Motor neuron (in vitro differentiated cells): ENCODE measurements at places on chromosomes 16 and 17. TPM values are rescaled to one million over a fixed set of nuclear protein-coding genes. Genes with fewer than 3 reads are reported as not detected.

GRCh38 chr16:79792664-79793351 lies 192.3 kb upstream of the MAF start:
- ATAC-seq: no peak

- ATAC-seq: no peak
These were observed 313.7 kb upstream of the CDH5 start for GRCh38 chr16:66052745-66053144.

GRCh38 chr17:81207610-81208581 lies 14.9 kb downstream of the CEP131 start:
- no peak for ATAC-seq

- ATAC-seq: no peak
These were observed 52.0 kb upstream of the CLEC3A start for GRCh38 chr16:77970371-77970770.

DNA sequence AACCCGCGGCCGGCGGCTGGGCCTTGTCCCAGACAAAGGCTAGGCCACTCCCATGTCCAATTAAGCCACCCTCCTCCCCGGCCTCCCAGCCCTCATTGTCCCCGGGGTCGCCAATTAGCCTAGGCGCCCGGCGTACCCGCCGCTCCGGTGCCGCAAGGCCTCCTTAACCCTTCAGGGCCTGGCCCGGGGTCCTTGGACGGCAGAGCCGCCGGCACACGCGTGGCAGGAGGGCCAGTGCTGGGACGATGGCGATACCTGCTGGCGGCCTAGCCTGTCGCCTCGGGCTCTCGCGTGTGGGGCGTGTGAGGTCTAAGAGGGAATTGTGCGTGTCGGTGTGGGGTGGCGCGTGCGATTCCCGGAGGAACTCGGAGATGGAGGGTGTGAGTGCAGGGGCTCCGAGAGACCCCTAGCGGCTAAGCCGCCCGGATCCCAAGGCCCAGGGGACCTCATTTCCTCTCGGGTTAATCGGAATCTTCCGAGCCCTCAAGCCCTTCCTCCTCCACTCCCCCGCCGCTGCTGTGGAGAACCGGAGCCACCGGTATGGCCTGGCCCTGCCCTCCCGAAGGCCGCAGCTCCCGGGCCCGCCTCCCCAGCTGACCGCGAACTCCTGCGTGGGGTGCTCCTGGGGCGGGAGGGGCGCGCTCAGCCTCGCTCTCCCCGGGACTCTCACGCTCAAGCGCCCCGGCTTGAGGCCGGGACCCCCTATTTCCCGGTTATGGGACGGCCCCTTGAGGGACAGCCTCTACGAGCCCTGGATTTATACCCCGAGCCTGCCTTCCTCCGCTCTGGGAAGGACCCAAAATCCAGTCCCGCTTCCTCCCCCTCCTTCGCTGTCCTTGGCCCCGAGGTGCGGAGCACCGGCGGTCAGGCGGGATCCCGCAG lies 11.9 kb downstream of the TBX2 start:
- ATAC-seq: no peak

DNA sequence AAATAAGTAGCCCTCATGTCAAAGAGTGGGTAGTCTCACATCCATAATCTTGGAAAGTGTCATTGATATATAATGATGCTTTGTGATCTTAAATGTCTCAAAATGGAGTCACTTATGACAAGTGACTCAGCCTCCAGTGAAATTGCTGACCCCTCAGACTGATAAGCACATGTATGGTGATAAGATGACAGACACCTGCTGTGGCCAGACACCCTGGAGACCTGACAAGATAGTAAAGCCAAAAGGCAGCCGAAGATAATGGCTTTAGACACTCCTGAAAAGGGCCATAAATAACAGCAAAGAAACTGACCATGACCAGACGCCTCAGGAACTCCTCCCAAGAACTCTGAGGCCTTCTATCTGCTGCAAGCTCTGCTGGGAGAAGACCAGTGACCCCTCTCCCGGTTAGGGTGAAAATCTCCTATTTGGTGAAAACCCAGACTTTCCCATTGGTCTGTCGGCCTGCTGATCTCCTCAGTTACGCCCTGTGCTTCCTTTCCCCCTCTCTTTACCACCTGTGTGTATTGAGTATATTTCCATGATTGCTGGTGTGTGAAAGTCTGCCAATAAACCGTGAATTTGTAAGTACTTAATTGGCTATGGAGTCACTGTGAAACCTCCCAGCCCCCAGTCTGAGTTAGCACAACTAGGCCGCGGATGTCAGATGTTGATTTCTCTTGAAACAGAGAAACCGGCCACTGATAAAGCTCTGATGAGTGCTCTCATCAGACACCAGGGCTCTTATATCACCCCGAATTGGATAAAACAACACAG lies 226.7 kb upstream of the MYOCD start:
- no peak for ATAC-seq

DNA sequence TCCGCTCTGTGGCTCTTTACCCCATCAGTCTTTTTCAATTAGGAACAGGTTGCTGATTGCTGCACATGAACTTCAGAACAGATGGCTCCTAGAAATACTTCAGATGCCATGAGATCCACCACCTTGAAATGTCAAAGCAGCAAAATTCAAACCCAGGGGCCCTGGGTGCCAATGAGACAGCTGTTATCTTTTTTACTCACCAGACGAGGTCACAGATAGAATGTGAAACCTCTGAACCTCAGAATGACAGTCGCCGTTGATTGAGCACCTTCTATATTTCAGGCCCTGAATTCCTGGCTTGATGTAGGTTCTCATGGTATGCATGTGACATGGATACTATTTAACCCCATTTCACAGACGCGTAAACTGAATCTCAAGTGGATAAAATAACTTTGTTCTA lies 63.0 kb downstream of the MAF start:
- no peak for ATAC-seq

The PPM1D gene
- 13.5 and 15.4 TPM in 2 replicates for total RNA-seq

The SRL gene
- 0.23 and 0.35 TPM in 2 replicates for total RNA-seq

The SLC13A2 gene
- total RNA-seq: 0.25 TPM in 1 of 2 replicates, not detected in the other

The SPECC1 gene
- total RNA-seq: 50.0 and 51.6 TPM in 2 replicates
